ENCODE measurements at places on chromosomes 7 and 10. TPM values are rescaled to one million over a fixed set of nuclear protein-coding genes. Genes with fewer than 3 reads are reported as not detected.
A peak's percentile ranks its signal among the peaks of the same experiment; 100 is the strongest.

Gene ATRNL1
- 41.0 TPM for total RNA-seq

Gene PRLHR
- not detected for total RNA-seq

Gene MSMB
- not detected for total RNA-seq

Gene HYAL4
- total RNA-seq, result not detected

Gene RELN
- total RNA-seq, result 3.6 TPM

Gene RPEL1
- not detected for total RNA-seq

Gene GPR15LG
- total RNA-seq, result not detected

Gene ELN
- total RNA-seq, result 556 TPM

Gene LRRC4
- 11.2 TPM for total RNA-seq

Gene C10orf67
- not detected for total RNA-seq

Gene PILRB
- 30.7 TPM for total RNA-seq

Gene ADRA2A
- total RNA-seq, result 11.4 TPM

GRCh38 chr7:128168667-128169210 lies 72.3 kb upstream of the LEP start:
- no peak for DNase-seq

DNA sequence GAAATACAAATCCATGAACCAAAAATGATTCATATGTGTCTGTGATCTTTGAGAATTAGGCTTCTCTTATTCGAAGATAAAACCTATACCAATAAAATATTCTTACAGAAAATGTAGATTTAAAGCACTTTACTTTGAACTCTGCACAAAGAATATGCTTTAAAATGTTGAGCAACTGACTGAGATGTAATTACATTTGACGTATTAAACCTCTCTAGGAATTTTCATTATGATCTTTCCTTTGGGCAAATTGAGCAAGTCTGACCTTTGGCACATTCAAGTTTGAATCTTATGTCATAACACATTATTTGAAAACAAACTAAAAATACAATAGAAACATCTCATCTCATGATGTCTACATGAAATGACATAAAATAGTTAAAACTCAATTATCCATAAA lies 69.2 kb upstream of the AHR start:
- DNase-seq, result no peak

- DNase-seq, result no peak
Measured at GRCh38 chr7:16739863-16740622, 13.5 kb upstream of the TSPAN13 start.

DNA sequence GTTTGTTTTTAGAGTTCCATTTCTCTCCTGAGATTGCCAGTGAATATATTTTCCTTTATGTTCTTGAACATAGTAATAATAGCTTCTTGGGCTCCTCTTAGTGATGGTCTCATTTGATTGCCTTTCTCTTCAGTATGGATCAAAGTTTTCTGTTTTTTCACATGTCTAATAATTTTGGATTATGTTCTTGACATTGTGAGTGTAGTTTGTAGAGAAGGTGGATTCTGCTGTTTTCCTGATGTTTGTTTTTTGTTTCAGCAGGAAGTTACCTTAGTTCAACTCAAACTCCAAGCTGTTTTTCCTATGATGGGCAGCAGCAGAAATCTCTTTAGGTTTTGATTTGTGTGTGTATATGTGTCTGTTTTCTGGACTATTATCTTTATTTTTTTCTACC lies 43.8 kb downstream of the TAF3 start:
- no peak for DNase-seq

DNA sequence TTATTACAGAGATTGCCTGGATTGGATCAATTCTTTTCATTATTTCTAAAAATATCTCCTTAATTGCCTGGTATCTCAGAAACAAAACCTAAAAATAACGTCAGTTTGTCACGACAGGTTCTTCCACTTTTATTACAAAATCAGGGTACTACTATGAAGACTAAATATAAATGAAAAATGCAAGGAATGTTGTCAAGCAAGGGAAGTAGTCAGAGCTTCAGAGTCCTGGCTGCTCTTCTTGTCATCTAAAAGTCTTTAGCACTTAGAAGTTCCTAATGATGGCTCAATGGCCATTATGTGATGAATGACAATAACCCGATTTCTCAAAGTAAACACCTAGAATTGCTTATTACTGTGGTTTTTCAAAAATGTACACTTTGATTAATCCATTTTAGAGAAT lies 192.2 kb downstream of the SEMA3A start:
- no peak for DNase-seq

GRCh38 chr7:131026297-131027000 lies 292.4 kb upstream of the KLF14 start:
- DNase-seq, result no peak

DNA sequence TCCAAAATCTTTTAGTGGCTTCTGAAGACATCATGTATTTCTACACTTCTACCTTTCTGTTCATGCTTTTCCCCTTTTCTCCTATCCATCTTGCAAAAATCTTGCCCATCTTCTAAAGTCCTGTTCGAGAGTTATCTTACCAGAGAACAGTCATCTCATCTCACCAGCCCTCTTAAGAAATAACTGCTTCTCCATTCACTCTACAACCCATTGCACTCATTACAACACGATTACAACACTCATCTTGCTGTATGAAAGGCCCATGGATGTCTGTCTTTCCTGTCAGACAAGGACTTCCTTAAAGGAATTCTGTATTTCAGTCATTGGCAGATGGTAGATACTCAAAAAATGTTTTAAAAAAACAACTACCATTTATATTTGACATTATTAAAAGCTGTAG lies 30.8 kb downstream of the ZNF438 start:
- DNase-seq, result no peak

- DNase-seq, result no peak
Measured at GRCh38 chr10:44697116-44697515, 214.0 kb upstream of the TMEM72 start.

DNA sequence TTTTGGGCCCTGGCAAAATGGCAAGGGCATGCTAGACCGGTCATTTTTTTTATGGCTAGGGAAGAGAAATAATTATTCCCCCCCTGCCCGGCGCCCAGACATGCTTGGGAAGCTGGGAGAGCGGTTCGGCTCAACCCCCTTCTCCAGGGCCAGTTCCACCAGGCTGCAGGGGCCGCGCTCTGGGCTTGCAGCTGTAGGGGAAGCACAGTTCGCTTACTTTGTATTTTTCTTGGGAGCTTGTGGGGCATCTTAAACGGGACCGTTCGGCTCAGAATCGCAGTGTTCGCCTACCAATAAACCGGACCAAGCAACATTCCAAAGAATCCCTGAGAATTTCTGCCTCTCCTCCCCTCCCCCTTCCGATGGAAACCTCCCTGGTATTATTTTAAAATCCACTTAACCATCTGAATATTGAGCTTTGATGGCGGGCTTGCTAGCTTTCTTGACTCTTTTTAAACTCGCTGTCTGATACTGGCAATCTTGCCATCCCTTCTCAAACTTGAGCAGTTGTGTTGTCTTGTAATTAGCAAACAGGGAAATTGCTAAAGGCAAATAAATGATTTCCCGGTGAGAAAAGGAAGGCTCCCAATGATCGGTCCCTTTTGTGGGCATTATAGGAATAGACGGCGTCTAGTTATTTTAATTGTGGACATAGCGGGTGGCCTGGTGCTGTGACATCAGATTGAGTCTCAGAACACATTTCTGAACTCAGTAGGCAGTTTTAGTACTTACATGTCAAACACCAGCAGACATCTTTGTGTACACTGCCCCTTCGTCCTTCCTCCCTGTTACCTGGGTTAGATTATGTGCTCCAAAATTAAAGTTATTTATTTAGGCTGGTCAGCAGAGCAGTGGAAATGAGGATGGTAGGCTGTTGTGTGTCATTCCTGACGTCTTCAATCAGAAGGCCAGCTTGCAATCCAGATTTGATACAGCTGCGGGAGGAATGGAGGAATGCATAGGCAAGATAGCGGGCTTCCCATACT lies 3.4 kb downstream of the TCF7L2 start:
- peak; percentile 79 for DNase-seq

GRCh38 chr10:12061124-12061523 lies 7.6 kb upstream of the DHTKD1 start:
- no peak for DNase-seq

DNA sequence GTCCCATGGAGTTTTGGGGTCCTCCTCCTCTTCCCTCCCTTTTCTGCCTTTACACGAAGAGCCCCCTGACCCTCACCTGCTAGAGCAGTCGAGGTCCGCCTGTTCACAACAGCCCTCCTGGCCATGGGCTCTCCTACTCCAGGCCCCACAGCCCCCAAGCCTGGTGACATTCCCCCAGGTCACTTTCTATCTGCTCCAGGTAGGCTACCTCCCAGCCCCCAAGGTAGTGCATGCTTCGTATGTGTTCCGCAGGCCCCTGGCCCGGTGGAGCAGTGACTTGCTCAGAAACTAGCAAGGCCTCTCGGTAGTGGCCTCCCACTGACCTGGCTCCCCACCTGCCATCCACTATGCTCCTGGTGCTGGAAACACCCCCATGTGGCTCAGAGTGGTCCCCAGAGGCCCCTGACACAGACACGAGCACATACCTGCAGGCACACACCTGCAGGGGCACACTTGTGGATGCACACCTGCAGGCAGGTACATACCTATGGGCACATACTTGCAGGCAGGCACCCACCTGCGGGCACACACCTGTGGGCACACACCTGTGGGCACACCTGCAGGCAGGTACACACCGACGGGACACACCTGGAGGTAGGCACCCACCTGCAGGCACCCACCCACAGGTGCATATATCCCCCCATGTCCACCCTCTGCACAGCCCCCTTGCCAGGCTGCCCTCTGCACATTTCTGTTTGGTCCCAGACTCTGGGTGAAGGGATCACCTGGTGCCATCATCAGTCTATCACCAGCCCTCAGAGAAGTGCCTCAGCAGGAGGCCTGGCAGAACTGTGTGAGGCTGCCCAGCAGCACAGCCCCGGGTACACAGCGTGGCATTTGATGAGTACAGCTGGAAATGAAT lies 322.5 kb downstream of the PTPRN2 start:
- peak; percentile 51 for DNase-seq

DNA sequence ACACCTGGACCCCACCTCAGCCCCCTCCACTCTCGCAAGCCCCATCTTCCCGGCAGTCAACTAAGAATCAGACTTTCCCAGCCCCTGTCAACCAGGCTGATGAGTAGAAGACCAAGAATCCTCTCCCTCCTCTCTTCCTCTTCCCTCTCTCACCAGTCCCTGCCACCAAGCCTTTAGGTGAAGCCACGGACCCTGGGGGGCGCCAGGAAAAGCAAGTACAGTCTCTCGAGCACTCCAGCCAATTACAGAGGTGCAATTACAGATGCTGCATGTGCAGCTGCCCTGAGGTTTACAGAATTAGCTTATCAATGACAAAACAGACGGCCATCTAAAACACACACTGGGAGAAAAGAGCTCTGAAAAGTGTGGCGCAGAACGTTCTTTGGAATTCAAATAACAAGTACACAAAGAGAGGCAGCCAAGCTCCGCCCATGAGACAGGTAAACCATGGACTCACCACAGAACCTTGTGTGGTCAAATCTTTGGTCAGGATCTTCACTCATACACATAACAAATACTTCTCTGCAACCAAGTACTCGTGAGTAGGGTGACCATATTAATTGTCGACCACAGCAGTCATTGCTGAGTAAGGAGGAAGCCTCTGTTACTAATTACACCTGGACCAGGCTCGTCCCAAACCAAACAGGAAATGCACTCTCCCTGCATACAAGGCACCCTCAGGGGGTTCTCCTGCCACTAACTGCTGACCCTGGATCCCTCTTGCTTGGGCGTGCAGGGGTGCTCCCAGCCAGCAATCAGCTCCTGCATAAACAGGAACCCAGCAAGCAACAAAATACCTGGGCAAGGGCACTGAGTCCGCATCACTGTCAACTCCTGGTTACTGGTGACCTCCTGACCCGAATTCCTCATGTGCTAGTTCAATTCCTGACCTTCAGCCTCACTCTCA lies 189.2 kb downstream of the FAM107B start:
- no peak for DNase-seq

- no peak for DNase-seq
Measured at GRCh38 chr7:22200777-22201176, 156.2 kb downstream of the RAPGEF5 start.

- no peak for DNase-seq
Measured at GRCh38 chr7:92279396-92280031, 33.7 kb downstream of the ANKIB1 start.

DNA sequence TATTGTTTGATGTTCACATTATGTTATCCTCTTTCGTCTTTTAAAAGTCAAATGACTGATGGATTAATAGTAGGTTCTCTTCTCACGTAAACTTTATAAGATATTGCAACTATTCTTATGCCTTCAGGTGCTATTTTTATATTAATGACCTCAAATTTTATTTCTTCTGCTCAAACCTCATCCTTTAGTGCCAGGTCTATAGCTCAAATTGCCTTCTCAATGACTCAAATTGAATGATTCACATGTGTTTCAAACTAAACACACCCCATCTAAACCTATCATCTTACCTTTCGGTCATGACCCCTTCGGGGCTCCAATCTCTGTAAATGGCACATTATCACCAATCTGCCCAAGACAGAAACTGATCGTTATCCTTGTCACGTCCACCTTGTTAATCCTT lies 22.0 kb upstream of the LIPF start:
- no peak for DNase-seq

DNA sequence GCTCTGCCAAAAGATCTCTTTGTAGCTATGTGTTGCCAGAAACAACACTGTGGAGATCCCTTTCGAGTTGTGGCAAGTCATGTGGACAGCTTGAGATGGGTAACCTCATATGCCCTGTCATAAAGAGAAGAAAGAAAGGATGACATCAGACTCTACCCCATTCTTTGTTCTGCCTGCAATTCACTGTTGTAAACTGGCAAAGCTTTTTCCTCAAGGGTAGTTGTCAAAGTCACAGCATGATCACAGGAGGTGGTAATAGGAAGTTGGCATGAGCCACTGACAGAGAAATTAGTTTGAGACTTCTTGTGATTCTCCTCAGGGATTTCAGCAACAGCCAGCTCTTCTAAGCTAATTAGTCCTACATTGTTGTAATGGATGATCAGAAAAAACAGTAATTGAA lies 19.4 kb upstream of the MINDY3 start:
- DNase-seq, result no peak

GRCh38 chr7:104926601-104927041 lies 87.4 kb upstream of the KMT2E start:
- no peak for DNase-seq

DNA sequence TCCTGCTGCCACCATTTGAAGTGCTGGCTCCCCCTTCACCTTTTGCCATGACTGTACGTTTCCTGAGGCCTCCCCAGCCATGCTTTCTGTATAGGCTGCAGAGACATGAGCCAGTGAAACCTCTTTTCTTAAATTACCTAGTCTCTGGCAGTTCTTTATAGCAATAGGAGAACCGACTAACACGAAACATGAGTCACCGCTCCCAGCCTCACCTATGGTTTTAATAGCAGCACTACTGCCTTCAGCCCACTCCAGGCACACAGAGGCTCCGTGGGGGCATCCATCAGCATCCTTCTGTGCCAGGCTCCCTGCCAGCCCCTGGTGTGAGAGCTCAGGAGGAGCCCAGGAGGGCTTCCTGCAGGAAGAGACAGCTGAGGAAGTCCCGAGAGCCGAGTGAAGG lies 5.5 kb upstream of the ZNF316 start:
- DNase-seq, result no peak
